Astrocyte (in vitro differentiated cells and primary cell): ENCODE measurements at places on chromosomes 7 and 10. TPM values are rescaled to one million over a fixed set of nuclear protein-coding genes. Genes with fewer than 3 reads are reported as not detected.

DNA sequence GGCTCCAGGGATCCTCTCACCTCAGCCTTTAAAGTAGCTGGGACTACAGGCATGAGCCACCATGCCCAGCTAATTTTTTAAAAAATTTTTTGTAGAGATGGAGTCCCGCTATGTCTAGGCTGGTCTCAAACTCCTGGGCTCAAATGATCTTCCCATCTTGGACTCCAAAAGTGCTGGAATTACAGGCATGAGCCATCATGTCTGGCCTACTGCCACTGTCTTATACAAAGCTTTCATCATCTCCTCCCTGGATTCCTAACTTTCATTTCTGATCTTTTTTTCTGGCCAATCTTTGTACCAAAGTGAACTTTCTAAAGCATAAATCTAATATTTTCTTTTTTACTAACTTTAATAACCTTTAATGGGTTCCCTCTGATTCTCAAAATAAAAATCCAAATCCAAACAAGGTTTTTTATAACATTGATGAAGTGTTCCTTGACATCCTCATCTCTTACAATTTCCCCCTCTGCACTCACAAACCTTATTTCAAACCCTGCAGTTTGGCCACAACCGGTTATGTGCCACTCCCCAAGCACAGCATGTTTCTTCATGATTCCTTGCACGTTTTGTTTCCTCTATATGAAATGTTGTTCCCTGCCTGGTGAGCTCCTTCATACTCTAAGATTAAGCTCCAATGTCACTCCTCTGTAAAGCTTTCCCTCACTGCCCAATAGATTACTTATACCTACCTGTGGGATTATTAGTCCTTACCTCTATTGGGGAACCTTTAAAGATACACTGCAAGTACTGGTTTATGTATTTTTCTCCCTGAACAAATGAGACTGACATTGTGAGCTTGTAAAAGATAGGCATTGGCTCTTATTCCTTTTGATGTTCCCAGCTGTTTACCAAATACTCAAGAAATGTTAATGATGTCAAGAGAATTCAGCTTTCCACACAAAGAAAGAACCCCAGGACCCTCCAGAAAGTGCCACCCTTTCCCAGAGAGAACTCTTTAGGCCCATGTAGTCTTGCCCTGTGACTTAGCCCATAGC, 101.7 kb downstream of the HOXA1 start:
- no peaks in the 10 kb centered on the region for H3K36me3 ChIP-seq
- H3K4me1 ChIP-seq, result no peaks in the 10 kb centered on the region
- no peak overlapping the region for H3K27ac ChIP-seq

DNA sequence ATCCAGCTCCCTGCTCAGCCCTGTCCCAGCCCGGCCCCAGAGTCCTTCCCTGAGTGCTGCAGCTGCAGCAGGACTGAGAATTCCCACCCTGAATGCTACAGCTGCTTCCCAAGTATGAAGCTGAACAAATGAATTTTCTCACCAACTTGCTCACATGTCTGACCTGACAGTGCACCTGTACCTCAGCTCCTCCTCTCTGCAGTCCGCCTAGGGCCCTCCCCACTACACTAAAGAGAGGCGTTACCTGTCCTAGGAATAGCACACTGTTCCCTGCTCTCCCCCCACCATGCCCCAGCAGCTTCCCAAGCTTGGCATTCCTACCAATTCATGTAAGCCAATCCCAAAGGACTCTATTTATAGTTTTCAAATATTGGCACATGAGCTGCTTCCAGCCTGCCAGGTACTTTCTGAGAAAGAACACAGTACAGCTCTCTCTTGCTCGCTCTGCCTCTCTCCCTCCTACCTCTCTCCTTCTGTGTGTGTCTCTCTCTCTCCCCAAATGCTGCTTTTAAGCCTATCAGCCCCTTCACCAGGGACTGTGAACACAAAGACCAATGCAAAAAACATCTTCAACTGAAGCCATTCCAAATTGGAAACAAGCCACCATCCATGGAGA, 400.1 kb downstream of the TNS3 start:
- H3K27ac ChIP-seq, result no peak overlapping the region
- no peak for DNase-seq
- H3K36me3 ChIP-seq, result no peaks in the 10 kb centered on the region
- H3K27me3 ChIP-seq, result peaks cover 23% of the 10 kb centered on the region

- peak overlapping the region; percentile 88 for H3K4me3 ChIP-seq
- peak; percentile 29 for DNase-seq
- peak overlapping the region; percentile 79 for H3K27ac ChIP-seq
- no peaks in the 10 kb centered on the region for H3K27me3 ChIP-seq
Measured at GRCh38 chr10:930625-931325, 730 bp downstream of the LARP4B start.

The SRGN gene
- 0.30 TPM in 1 of 2 replicates, not detected in the other for total RNA-seq

The AKR1D1 gene
- not detected in 2 replicates for total RNA-seq

DNA sequence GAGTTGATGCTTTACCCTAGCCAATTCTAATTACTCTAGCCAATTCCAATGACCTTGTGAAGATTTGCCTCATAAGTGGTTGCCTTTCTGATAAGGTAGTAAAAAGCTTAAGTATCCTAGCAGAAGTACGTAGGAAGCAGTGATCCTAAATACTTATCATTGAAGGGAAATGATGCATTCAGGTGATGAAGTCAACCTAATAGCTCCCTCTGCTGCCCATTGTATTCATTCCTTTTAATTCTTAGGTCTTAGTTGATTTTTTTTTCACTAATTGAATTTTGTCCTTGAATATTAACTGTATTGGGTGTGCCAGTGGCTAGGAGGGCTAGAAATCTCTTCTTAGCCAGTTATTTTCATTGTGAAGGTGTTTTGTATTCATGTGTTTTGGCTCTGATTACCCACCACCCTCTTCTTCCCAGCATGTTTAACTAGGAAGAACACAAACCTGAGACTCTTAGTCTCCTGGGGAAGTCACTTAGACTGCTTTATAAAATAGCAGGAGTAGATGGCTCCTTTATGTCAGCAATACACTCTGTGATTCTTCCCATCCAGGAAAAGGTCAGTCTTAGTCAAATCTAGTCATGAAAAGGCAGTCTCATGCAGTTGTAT, 46.3 kb downstream of the PLEKHA8 start:
- no peak overlapping the region for H3K27ac ChIP-seq
- H3K4me1 ChIP-seq, result no peaks in the 10 kb centered on the region
- H3K36me3 ChIP-seq, result peaks cover 4% of the 10 kb centered on the region
- peak; percentile 71 for DNase-seq
- no peak overlapping the region for H3K4me3 ChIP-seq

- H3K4me1 ChIP-seq, result peaks cover 24% of the 10 kb centered on the region
- DNase-seq, result peak; percentile 73
- H3K4me3 ChIP-seq, result no peak overlapping the region
Measured at GRCh38 chr10:28587970-28588290, 55.0 kb downstream of the WAC start.

DNA sequence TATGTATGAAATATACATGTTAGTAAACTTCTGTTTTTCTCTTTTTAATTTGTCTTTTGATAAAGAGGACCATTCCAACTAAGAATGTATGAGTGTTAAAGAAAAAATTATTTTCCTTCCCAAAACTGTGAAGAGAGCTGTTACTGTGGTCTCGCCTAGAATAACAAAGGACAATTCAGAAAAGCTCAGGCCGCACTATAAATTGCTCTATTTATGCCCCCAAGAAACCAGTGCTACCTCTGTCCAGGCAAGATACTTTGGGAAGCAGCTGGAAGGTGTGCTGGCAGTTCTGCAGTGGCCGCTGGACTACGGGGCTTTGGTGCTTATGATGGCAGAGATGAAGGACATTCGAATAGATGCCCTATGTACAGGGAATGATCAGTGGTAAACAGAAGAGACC, 252.1 kb downstream of the DOCK4 start:
- DNase-seq, result no peak
- no peaks in the 10 kb centered on the region for H3K36me3 ChIP-seq
- no peak overlapping the region for H3K27ac ChIP-seq
- no peaks in the 10 kb centered on the region for H3K27me3 ChIP-seq

The MALSU1 gene
- 55.9 and 62.3 TPM in 2 replicates for total RNA-seq

GRCh38 chr7:17608114-17608833, 309.8 kb downstream of the AHR start:
- no peaks in the 10 kb centered on the region for H3K27me3 ChIP-seq
- no peak overlapping the region for H3K4me3 ChIP-seq
- H3K4me1 ChIP-seq, result peaks cover 10% of the 10 kb centered on the region
- no peaks in the 10 kb centered on the region for H3K36me3 ChIP-seq

DNA sequence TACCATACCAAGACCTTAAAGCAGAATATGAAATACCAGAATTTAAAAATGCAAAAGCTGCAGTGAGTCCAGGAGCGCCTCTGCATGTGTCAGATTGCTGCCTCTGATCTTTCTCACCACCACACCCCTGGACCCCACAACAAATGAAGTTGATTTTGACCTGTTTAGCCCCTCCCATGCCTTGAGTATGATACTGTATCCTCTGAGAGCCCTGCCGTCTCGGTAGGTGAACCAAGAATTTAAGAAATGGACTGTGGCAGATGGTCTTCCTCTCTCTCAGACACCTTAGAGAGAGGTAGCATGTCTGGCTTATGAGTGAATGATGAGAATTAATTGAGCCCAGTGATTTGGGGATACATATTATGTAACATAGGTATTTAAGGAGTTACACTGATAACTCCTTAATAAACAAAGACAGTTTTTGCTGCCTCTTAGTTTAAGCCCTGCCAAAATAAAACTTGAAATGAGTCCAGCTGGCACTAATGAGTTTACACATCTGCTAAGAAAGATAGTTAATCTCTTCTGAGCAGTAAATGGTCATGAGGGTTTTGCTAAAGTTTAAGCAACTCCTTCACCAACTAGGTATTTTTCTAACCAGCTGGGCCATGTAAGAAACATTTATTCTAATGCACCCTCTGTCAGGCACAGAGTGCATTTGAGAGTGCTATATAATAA, 4.5 kb upstream of the TFPI2 start:
- no peaks in the 10 kb centered on the region for H3K27me3 ChIP-seq
- peak; percentile 48 for DNase-seq
- no peak overlapping the region for H3K4me3 ChIP-seq
- no peaks in the 10 kb centered on the region for H3K36me3 ChIP-seq
- no peak overlapping the region for H3K27ac ChIP-seq

DNA sequence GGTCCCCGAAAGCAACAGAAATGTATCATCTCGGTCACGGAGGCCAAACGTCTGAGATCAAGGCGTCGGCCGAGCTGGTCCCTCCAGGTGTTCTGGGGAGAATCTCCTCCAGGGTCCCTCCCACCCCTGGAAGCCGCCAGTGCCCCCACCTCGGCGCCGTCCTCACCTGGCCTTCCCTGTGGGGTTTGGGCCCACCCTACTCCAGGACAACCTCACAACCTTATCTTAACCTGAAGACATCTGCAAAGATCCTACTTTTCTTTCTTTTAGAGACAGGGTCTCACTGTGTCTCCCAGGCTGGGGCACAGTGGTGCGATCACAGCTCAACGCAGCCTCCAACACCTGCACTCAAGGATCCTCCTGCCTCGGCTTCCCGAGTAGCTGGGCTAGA, 33.4 kb downstream of the ADAP1 start:
- H3K27me3 ChIP-seq, result peaks cover 2% of the 10 kb centered on the region
- peaks cover 21% of the 10 kb centered on the region for H3K4me1 ChIP-seq
- no peaks in the 10 kb centered on the region for H3K36me3 ChIP-seq
- no peak overlapping the region for H3K4me3 ChIP-seq
- DNase-seq, result no peak
- H3K27ac ChIP-seq, result no peak overlapping the region

The KCNH2 gene
- 4.5 and 4.6 TPM in 2 replicates for total RNA-seq

DNA sequence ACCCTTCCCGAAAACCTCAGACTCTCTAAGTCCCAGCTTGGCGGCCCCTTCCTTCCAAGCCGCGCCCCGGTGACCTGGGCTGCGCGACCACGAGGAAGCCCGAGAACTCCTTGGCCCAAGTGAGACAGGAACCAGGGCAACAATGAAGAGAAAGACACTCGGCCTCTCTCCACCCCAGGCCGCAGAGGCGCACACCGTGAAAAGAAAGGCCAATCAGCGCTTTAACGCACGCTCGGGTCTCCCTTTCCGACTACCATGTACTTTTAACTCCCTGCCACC, 166.4 kb upstream of the PPP1R3A start:
- no peak for DNase-seq
- no peak overlapping the region for H3K27ac ChIP-seq
- peaks cover 23% of the 10 kb centered on the region for H3K4me1 ChIP-seq
- no peaks in the 10 kb centered on the region for H3K36me3 ChIP-seq
- peaks cover 28% of the 10 kb centered on the region for H3K27me3 ChIP-seq

The SPDYE16 gene
- total RNA-seq, result not detected in 2 replicates

DNA sequence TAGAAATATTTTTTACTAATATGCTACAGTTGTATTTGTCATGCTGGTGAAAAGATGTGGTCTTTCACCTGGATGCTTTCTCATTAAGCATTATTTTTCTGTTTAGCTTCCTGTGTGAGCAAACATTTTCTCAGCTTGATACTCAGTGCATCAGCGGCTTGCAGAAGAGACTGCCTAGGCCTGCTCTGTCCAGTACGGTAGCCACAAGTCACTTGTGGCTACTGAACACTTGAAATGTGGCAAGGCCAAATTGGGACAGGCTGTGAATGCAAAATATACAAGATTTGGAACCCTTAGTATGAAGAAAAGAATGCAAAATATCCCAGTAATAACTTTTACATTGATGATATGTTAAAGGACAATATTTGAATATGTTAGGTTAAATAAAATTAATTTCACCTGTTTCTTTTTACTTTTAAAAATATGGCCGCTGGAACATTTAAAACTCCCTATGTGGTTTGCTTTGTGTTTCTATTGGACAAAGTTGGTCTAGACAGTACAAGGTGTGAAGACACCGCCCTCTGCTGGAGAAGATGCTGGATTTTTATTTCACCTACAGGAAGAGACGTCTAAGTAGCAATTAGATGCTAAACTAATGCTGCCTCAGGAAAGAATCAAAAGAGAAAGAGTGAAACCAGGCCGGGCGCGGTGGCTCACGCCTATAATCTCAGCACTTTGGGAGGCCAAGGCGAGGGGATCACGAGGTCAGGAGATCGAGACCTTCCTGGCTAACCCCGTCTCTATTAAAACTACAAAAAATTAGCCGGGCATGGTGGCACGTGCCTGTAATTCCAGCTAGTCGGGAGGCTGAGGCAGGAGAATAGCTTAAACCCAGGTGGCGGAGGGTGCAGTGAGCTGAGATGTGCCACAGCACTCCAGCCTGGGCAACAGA, 5.3 kb downstream of the SRGN start:
- no peaks in the 10 kb centered on the region for H3K27me3 ChIP-seq
- peak; percentile 67 for DNase-seq
- no peaks in the 10 kb centered on the region for H3K36me3 ChIP-seq
- no peak overlapping the region for H3K27ac ChIP-seq
- peaks cover 3% of the 10 kb centered on the region for H3K4me1 ChIP-seq
- H3K4me3 ChIP-seq, result no peak overlapping the region

GRCh38 chr7:85215098-85215497, 28.2 kb upstream of the SEMA3D start:
- no peaks in the 10 kb centered on the region for H3K27me3 ChIP-seq
- DNase-seq, result no peak
- no peaks in the 10 kb centered on the region for H3K4me1 ChIP-seq
- no peak overlapping the region for H3K27ac ChIP-seq
- no peaks in the 10 kb centered on the region for H3K36me3 ChIP-seq
- no peak overlapping the region for H3K4me3 ChIP-seq

The PTPN20 gene
- not detected in 2 replicates for total RNA-seq

DNA sequence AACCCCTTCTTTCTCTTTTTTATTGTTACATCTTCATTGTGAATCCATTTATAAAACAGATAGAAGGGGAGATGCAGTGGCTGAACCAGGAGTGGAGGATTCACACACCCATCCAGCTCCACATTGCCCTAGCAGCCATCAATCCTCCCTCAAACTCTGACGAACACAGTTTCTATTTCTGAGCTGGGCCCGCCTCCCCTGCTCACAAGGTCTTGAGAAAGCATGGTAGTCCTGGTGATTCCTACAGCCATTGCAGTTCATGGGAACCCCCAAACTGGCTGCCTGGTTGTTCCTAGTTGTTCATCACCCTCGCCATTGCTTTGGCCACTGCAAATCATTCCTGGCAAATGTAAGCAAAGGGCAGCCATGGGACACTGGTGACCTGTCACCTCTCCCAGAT, 258.5 kb upstream of the AOAH start:
- DNase-seq, result no peak
- peaks cover 16% of the 10 kb centered on the region for H3K27me3 ChIP-seq
- H3K4me3 ChIP-seq, result no peak overlapping the region
- no peak overlapping the region for H3K27ac ChIP-seq
- H3K4me1 ChIP-seq, result peaks cover 6% of the 10 kb centered on the region
